HT1080 (cell line): ENCODE measurements at places on chromosomes 3 and 15. TPM values are rescaled to one million over a fixed set of nuclear protein-coding genes. Genes with fewer than 3 reads are reported as not detected.
A peak's percentile ranks its signal among the peaks of the same experiment; 100 is the strongest.

The GOLGA6B gene
- 0.18 TPM in 1 of 2 replicates, not detected in the other for total RNA-seq

- DNase-seq, result peak; percentile 85
Observed at GRCh38 chr3:12155828-12156227, 2.9 kb downstream of the TIMP4 start.

DNA sequence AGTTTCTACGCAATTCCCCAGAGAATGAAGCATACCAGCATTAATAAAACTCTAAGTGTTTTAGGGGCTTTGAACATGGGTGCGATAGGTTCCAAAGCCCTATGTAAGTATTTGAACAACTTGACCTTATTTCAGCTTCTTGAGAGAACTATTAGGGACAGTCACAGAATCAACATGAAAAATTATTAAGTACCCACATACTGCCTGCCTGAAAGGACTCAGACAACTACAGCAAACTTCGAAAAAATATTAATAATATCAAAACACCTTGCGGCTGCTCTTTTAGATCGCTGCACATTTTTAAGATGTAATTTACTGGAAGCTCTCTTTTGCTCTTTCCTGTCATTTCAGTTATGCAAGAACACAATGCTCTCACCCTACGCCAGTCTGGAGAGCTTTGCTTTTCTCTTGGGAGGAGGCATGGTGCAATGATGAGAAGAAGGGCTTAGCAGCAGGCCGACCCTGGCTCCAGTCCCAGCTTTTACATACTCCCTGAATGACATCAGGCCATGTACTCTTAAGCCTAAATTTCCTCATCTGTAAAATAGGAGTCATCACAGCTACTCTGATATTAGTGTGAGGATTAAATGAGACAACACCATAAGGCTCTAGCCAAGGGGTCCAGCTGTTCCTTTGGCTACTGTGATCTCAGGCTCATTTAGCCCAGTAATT is 640.7 kb downstream of the FHIT start:
- DNase-seq, result peak; percentile 36

The PAQR9 gene
- total RNA-seq, result 0.03 TPM in 1 of 2 replicates, not detected in the other

DNA sequence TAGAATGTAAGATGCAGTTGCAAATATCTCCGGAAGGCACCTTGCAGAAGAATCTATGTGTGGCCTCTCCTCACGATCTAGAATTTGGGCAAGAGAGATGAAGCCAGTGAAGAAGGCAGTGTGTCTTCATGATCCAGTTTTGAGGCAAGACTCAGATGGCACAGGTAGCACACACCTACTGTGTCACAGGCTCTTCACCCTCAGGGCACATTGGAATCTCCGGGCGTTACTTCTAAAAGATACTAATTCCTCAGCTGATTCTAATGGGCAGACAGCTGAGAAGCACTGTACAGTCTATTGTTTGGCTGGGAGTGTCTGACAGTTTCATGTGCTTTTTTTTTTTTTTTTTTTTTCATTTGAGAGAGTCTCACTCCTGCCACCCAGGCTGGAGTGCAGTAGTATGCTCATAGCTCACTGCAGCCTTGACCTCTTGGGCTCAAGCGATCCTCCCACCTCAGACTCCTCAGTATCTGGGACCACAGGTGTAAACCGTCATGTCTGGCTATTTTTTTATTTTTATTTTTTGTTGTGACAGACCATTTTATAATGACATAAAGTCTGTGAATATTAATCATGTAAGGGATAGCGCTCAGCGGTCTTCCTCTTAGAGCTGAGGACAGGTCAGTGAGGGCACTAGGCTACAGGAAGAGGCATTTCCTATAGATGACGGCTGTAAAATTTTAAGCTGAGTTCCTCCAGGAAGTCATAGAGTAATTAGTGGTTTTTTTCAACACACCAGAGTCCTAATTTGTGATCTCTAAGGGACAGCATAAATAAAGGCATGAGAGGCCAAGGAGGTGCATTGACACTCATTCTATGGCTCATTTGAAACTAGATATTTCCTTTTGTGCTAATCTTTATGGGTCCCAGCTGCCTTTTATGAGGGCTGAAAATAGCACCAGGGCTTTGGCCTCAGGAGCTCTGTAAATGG is 4.0 kb downstream of the C3orf52 start:
- DNase-seq, result no peak

- DNase-seq, result peak; percentile 42
Observed at GRCh38 chr3:38349684-38350359, 3.2 kb downstream of the XYLB start.

DNA sequence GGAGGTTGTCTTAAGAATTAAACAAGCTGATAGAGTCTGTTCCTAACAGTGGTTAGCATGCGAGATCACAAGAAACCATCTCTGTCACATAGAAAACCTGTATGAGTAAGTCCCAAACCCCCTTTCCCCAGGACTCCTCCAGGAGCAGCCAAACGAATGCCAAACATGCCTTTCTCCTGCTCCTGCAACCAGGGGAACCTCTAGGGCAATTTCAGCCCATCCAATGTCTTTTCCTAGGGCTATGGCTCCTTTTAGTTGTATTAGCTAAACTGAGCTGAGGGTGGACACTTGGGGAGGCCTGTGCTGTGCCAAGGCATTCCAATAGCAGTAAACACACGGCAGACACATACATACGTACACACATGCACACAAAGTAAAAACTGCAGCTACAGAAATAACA is 36.5 kb upstream of the TIMP4 start:
- no peak for DNase-seq

GRCh38 chr3:141830508-141830907 is 45.9 kb upstream of the ATP1B3 start:
- no peak for DNase-seq

- DNase-seq, result no peak
Observed at GRCh38 chr15:89749951-89750559, 994 bp downstream of the MESP1 start.

The SCAANT1 gene
- total RNA-seq, result not detected in 2 replicates

- DNase-seq, result peak; percentile 91
Observed at GRCh38 chr3:188687389-188687788, 484.4 kb upstream of the TPRG1 start.

DNA sequence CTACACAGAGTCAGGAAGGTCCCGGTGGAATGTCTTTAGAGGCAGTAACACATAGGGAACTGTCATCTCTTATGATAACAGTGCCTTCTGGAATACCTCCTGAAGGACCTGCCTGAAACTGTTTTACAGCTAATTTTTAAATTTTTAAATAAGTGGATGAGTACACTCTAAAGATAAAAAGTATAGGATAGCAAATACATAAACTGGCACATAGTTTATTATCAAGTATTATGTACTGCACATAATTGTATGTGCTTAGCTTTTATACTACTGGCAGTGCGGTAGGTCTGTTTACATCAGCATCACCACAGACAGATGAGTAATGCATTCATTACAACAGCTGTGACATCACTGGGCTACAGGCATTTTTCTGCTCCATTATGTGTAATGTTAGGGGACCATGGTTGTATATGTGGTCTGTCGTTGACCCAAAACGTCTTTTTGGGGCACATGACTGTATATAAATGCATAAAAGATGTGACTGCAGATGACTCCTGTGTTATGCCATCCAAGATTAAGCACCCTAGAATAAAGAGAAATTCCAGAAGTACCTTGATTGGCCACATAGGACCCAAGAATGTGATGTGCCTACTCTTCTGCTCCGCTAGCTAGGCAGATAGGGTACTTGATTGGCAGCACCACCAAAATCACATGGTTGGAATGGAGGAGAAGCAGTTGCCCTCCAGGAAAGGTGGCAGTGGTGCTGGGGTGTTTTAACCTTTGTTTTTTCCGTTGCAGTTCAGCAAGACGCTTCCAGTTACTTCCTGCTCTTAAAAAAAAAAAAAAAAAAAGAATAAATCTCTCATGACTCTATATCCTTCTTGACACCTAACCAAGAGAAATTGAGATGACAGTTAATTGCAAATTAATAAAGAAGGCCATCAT is 3.3 kb downstream of the VPS8 start:
- peak; percentile 81 for DNase-seq

GRCh38 chr15:68990992-68991500 is 23.4 kb upstream of the NOX5 start:
- no peak for DNase-seq

The LRRC34 gene
- total RNA-seq, result not detected in 2 replicates

The KY gene
- not detected in 2 replicates for total RNA-seq

The CHAC1 gene
- total RNA-seq, result 9.4 and 11.8 TPM in 2 replicates

DNA sequence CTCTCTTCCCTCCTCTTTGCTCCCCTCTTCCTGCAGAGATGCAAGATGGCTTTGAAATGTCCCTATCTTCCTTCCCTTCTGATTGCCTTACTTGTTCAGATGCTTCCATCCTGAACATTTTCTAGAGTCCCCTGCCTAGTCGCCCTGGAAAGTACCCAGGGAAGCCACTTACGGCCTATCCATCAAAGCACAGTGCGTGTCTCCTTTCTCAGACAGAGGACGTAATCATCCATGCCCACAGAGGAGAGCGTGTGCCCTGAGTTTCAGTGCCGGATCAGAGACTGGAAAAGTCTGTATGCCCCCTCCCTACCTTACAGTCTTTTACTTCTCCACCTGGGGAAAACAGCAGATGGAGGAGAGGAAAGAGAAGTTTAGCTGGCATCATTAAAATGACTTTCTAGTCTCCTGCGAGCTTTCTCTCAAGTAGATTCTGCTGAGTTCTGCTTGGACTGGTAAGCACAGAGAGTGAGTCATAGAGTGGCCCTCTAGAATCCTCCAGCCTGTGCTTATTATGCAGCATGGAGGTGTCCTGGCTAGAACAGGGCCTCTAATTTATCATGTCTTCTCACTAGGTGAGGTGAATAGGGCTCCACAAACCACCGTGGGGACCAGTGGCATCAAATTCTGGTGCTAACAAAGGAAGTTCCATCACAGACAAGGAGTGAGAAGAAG is 114.6 kb downstream of the SLCO3A1 start:
- DNase-seq, result no peak

The SLC28A1 gene
- total RNA-seq, result not detected in 2 replicates

- no peak for DNase-seq
Observed at GRCh38 chr3:135263331-135263730, 468.3 kb downstream of the EPHB1 start.

- no peak for DNase-seq
Observed at GRCh38 chr3:123158899-123159390, 42.8 kb upstream of the SEC22A start.

GRCh38 chr15:78804391-78804792 is 6.9 kb downstream of the ADAMTS7 start:
- no peak for DNase-seq

DNA sequence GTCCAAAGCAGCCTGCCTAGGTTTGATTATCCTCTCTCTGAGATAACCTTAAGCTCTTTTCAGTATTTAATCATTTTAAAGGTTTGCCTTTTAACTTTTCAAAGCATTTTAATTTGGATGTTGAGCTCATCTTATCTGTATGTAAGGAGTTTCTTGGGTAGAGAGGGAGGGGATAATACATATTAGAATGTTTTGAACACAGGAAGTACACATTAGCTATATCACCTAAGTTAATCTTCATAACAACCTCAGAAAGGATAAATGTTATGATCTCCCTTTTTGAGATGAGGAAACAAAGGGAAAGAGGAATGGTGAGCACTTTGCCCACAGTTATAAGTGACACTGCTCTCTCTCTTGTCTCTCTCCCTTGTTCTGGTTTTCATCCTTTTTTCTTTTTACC is 2.2 kb upstream of the CD47 start:
- DNase-seq, result no peak

DNA sequence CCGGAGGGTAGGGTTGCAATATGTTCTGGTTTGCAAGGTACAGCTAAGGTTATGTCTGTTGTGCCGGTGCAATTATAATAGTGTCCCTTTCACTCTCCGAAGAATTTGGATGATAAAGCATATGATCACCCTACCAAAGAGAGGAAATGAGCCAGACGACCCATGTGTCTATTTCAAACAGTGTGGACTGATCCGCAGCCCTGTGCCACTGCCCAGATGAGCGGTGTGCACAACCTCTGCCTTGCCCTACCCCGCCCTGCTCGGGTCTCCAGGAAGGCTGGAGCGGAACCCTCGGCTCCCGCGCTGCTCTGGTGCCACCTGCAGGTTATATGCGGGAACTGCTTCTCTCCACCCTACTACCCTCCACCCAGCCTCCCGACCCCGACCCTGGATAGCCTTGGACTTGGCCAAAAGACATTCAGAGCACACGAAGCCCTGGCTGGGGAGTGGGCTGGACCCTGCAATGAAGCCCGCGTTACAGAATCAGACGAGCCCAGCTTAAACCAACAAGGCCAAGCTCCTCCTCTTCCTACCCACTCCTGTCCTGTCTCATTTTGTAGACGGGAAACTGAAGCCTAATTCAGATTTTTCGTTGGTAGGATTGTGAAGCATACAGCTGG is 68.4 kb upstream of the CHRNB4 start:
- peak; percentile 67 for DNase-seq

- DNase-seq, result no peak
Observed at GRCh38 chr3:32395496-32395895, 3.8 kb downstream of the CMTM7 start.

DNA sequence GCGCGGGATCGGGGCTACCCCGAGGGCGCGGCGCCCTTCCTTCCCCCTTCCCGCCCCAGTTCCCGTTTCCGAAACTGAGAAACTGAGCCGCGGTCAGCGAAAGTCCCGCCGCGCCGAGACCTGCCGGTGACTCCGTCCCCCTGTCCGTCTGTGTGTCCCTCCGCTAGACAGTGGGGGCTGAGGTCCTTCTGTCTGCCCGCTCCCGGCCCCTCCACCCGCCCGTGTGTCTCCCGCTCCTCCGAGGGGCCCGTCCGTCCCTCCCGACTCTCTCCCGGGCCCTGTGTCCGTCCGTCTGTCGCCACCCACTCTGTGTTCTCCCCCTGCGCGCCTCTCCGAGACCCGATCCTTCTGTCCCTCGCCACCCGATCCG is 426 bp downstream of the PRKCD start:
- DNase-seq, result no peak

The CLSTN2 gene
- total RNA-seq, result 0.23 TPM in 2 replicates

The NEO1 gene
- 1.4 and 2.9 TPM in 2 replicates for total RNA-seq

DNA sequence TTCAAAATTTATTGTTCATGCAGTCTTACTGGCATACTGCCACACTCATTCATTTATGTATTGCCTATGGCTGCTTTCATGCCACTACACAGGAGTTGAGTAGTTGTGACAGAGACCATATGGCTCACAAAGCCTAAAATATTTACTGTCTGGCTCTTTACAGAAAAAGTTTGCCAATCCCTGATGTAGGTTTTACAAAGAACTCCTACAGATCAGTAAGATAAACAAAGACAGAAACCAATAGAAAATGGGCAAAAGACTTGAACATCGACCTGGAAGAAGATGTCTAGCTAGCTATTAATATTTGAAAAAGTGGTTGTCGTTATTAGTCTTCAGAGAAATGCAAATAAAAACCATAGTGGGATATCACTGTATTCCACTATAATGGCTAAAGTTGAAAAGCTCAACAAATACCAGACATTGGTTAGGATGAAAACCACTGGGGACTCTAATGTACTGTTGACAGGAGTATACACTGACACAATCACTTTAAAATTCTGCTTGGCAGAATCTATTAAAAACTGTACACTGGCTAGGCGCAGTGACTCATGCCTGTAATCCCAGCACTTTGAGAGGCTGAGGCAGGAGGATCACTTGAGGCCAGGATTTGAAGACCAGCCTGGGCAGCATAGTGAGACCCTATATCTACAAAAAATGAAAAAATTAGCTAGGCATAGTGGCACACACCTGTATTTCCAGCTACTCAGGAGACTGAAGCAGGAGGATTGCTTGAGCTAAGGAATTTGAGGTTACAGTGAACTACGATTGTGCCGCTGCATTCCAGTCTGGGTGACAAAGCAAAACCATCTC is 87.7 kb downstream of the NEO1 start:
- no peak for DNase-seq

The TF gene
- total RNA-seq, result under 0.01 and 0.90 TPM in 2 replicates

GRCh38 chr15:71746719-71747118 is 63.6 kb upstream of the NR2E3 start:
- DNase-seq, result no peak
